ENCODE measurements at places on chromosomes 2 and 18.

- DNase-seq, result no peak
These were observed 22.0 kb downstream of the IRS1 start for GRCh38 chr2:226777611-226778010.

- no peak for DNase-seq
These were observed 138.0 kb upstream of the DNMT3A start for GRCh38 chr2:25479761-25480160.

DNA sequence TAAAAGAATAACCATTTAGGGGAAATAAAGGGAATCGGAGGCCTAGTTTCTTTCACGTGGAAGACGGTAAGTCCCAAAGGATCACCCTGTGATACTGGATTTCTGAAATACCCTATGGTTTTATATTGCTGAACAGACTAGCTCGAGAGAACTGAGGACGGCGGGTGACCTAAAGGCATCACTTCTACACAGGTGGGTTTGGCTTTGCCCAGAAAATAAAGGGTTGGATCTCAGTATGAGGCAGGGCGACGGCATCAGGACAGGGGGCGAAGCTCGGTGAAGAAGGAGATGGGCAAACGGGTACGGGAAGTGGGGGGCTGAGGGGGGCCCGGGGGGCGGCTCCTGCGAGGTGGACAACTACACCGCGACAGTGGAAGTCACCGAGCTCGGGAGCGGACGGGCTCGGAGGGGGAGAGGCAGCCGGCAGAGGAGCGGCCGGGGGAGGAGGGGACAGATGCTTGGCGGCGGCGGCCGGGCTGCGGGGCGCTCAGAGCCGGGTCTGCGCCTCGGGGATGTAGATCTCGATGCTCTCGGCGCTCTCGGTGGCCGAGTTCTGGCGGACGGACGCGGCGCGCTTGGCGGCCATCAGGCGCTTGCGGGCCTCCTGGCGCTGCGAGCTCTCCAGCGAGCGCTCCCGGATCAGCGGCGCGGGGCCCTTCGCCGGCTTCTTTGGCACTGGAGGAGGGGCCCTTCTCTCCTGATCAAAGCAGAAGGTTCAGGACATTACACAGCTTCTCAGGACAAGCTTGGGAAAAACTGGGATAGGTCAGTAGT lies 48.9 kb downstream of the TGIF1 start:
- DNase-seq, result no peak

DNA sequence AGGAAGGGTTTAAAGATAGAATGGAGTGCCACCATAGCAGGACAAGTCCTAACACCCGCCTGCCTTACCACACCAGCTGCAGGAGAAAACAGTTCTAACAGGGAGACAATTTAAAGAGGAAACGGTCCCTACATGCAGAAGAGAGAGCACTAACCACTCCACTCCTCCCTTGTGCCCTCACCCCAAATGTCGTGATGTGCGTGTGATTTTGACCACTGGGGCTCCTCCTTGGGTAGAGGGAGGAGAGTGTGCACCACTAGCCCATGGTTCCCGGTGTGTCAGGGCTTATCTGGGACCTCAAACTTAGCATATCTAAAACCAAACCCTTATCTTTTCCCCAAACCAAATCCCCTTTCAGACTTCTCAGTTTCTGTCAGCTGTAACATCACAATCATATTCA lies 105.5 kb upstream of the CCDC68 start:
- no peak for DNase-seq

DNA sequence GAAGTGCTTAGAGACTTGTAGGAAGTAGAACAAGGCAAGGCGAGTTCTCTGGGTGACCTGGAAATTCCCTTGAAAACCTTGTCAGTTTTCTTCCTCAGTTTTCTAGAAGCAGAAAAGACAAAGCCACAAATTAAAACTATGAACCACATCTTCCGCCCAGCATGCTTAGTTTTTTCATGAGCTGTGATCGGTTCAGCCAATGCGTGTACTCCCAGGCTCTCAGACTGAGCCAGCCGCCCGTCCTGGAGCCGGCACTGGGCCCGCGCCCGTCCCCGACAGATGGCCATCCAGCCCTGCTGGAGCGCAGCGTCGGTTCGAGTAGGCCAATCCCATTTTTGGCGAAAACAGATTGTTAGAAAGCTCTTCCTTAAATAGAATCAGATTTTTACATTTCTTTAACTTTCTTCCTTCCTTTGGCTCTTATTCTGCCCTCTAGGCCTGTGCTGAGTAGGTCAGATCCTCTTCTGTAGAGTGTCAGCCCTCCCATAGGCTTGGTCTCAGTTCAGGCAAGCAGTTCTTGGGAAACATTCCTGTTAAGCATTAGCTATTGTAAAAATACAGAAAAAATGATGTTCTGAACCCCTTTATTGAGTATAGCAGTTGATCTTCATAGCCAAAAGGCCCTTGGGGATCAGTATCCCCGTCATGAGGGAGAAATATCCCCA lies 112.5 kb downstream of the NCK2 start:
- no peak for DNase-seq

DNA sequence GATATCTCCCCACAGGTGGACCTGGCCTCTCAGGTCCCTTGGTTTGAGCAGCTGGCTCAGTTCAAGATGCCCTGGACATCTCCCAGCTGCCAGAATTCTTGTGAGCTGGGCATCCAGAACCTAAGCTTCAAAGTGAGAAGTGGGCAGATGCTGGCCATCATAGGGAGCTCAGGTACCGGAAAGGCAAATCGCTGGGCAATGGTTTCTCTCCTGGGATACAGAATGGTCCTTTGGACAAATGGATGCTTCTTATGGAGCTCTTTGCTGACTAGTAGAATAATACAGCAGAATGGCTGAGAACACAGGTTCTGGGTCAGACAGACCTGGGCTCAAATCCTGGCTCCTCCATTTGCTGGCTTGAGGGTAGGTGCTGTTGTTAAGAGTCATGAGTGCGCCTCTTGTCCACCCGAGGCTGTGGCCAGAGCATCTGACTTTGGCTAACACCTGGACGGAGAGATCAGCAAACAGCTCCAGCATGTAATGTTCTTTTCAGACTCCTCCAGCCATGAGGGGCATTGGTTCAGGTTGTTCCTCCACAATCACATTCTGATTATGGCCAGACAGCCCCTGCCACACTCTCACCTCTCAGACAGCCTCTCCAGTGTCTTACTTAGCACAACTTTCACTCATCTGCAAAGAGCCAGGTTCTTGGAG lies 7.5 kb downstream of the ABCG8 start:
- no peak for DNase-seq

DNA sequence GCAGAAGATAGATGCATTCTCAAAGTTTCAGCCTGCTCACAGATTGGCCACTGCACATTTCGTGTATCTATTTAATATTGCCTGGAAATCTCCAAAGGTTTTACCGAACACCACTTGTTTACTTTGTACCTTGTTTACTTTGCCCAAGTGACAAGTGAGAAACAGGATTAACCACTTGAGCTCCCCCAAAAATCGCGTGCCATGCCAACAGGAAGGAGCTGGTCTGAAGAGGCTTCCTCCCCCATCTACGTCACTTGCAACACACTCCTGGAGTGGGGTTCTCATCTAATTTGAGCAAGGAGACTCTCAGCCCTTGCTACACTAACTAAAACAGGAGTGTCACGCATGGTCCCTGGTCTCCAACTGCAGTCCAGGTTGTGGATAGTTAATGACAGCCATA lies 212.5 kb upstream of the TMEM200C start:
- no peak for DNase-seq

GRCh38 chr18:49250816-49251388 lies 209.5 kb downstream of the DYM start:
- DNase-seq, result no peak

- no peak for DNase-seq
These were observed 276.5 kb upstream of the NRP2 start for GRCh38 chr2:205405752-205406151.

- peak; percentile 51 for DNase-seq
These were observed 1375.4 kb upstream of the CELF4 start for GRCh38 chr18:38940863-38941531.

GRCh38 chr2:237876532-237876931 lies 17.1 kb downstream of the RAMP1 start:
- no peak for DNase-seq

- no peak for DNase-seq
These were observed 18.1 kb downstream of the CALCRL start for GRCh38 chr2:187429989-187430388.

DNA sequence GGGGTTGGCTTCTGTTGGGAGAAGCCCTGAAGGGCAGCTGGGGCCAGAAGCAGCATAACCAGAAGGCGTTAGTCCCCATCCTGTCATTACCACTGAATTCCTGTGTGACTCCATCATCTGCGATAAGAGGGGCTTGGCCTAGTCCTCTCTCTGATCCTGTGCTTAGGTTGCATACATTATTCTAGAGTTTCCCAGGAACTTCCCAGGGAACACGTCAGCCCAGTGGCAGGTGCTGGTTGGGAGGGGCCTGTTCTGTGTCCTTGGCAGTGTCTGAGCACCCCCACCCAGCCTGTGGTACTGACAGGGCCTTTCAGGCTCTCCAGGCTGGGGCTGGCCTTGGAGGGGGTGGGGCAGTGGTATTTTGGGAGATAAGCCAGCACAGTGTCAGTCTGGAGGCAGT lies 4.5 kb upstream of the TOGARAM2 start:
- no peak for DNase-seq

DNA sequence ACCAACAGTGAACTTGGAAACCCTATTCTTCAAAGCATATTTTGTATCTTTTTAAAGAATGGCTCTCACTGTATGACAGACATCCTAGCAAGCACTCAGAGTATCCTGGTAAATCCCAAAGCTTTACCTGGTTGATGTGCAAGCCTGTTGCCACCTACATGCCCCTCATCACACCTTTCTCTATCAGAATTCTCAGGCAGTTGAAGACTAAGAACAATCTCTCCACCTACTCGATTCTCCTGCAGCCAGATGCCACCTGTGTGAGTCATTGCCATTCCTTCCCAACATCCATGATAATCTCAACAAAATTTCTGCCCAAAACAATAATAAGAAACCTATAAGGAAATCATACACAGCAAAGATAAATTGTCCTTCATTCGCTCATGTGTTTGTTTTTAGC lies 659.8 kb downstream of the BCL11A start:
- no peak for DNase-seq

DNA sequence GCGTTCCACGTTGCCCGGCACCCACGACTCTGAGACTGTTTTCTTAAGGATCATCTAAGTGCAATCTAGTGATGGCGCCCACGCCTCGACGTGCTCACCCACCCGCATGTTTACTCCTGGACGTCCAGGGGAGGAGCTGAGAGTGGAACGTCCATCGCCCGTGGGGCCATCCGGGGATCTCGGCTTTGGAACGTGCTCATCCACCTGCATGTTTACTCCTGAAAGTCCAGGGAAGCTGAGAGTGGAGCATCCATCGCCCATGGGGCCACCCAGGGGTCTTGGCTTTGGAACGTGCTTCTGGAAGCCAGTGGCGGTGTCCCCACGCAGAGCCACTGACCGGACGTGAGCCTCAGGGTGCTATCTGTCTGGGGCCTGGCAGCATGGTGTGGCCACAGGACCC lies 45.6 kb upstream of the SALL3 start:
- DNase-seq, result no peak

- no peak for DNase-seq
These were observed 4.6 kb upstream of the PXDN start for GRCh38 chr2:1748741-1749488.

DNA sequence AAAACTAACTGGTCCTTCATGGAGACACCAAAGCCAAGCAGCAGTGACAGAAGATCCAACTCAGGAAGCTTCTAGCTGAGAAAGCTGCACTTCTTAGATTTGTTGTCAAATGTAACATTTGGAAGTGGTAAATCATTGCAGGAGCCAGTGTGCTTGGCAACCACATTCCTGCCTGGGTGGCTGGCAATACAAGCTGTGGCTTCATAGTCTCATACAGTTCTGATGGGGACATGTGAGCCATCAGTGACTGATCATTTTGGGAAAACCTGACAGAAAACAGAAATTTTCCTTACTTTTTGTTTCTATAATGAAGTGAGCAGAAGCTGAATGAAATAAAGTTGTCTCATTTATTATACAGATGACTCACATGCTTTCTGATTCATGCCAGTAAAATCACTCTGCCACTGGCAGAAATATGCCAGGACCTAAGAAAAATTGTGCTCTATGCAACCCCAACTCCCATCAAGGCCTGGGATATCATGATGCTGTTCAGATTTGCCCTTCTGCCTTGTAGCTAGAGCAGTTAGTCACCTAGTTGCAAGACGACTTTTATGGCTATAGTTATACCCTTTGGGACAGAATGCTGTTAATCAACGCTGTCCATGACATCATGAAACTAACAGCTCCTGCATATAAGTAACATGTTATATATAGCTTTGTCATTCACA lies 508.1 kb downstream of the ADCYAP1 start:
- DNase-seq, result no peak

- peak; percentile 49 for DNase-seq
These were observed 7.0 kb upstream of the EPG5 start for GRCh38 chr18:45974088-45974536.

- DNase-seq, result no peak
These were observed 341.4 kb downstream of the SLC4A3 start for GRCh38 chr2:219968685-219969345.

DNA sequence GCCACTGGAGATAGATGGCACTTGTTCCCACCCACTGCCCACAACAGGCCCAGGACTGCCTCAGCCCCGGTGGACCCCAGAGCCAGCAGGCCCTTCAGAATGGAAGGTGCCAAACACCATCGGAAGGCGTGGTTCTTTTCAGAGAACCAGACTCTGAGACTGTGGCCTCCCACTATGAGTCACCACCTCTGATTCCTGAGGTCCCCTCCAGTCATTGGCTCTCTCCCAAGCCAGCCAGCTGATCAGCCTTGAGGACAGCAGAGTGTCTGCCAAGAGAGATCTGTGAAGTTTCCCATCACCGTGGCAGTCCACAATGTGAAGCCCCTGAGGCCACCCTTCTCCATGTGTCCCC lies 10.4 kb upstream of the MAP3K2 start:
- peak; percentile 30 for DNase-seq

DNA sequence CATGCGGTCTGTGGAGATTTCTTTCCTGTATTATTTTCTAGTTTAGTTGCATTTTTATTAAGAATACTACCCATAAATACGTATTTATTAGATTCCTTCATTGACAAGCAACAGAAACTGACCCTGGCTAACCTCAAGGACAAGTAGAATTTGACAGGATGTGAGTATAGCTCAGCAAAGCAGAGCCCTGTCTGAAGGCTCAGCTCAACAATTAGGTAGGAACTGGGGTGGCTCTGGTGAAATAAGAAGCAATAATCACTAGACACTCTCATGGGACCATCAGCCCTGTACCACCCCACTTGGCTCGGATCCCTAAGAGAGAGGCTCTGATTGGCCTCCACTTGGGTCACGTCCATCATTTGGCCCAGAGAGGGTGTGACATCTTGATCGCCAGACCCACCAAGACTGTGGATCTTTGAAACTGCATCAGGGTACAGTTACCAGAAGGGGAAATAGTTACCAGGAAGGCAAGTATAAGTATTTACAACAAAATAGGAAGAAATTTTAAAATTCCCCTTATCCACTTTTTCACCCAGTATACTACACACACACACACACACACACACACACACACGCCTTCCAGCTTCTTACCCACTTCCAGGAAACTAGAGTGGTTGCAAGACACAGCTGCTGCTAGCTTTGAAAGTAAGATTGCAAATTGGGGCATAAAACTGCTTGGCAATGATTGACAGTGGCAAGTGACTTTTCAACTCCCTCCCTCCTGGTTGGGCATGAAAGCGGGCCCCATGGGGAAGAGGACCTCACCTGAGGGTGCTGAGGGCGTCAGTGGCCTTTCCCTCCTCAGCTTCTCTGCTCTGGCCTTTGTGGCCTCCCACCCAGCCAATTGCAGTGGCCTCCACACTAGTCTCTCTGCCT lies 41.8 kb downstream of the KCTD18 start:
- DNase-seq, result no peak
